ENCODE measurements at places on chromosomes 3 and 15.

DNA sequence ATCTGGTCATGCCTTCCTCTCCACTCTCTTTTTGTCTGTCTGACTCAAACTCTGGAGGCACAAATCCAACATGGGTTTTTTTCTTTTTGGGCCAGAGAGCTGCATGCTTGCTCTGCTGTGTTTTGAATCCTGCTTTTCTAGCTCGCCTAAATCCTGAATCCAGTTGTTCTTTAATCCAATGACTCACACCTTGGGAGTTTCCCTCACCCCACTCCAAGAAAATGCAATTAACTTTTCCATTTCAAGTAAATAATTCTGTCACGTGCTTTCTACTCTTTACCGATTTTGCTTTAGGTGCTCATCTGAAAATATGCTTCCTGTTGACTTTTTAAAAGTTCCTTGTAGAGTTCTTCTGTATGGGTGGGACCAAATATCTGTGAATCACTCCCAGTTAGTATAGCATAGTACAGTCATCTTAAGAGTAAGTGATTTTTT is 47.6 kb downstream of the SLMAP start:
- DNase-seq: peak; percentile 88

GRCh38 chr3:39327746-39328349 is 1.7 kb upstream of the CCR8 start:
- DNase-seq: no peak

DNA sequence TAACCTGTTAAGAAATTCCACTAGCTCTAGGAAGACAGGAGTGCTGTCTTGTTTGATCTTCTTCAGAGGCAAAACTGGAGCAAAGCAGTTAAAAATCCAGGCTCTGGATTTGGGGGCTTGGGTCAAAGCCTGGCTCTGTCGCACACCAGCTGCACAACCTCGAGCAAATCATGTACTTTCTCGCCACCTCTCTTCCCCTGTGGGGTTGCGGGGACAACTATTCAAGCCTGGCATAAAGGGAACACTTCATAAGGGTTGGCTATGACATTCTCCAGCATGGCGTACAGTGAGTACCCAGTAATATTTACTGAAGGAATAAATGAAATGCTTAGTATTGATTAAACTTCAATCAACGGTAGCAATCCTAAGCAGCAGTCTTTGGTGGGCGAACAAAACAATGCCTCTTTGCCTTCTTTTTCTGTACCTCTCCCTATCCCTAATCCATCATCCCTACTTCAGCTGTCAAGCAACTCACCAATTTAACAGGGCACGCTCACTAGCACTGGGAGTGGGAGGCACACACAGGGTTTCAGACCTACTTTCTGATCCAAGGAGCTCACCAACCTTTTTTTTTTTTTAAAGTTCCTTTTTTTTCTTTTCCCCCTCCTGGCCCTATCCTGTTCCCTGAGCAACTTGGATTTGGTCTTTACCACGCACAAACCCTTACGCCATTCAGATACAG is 33.0 kb downstream of the GNB5 start:
- DNase-seq: no peak

DNA sequence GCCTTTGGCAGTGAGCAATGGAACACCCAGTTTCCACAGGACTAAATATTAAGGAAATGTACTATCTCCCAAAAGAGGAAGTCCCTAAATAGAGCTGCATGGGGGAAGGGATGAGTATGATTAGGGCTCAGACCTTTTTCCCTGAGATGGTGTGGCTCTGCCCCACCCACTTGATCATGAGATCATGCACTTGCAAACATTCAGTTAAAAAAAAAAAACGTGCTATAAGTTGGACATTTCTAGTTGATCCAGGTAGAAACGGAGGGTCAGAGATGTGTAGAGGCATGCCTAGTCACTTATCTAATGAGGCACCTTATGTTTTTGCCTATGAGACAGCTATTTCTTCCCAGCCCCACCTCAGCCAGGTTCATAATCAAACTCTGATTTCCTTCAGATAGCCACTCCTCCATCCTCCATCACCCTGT is 24.5 kb upstream of the SSR3 start:
- no peak for DNase-seq

GRCh38 chr3:186932281-186933181 is 2.2 kb downstream of the ST6GAL1 start:
- DNase-seq: no peak

GRCh38 chr3:148366743-148367410 is 330.8 kb upstream of the AGTR1 start:
- DNase-seq: no peak

DNA sequence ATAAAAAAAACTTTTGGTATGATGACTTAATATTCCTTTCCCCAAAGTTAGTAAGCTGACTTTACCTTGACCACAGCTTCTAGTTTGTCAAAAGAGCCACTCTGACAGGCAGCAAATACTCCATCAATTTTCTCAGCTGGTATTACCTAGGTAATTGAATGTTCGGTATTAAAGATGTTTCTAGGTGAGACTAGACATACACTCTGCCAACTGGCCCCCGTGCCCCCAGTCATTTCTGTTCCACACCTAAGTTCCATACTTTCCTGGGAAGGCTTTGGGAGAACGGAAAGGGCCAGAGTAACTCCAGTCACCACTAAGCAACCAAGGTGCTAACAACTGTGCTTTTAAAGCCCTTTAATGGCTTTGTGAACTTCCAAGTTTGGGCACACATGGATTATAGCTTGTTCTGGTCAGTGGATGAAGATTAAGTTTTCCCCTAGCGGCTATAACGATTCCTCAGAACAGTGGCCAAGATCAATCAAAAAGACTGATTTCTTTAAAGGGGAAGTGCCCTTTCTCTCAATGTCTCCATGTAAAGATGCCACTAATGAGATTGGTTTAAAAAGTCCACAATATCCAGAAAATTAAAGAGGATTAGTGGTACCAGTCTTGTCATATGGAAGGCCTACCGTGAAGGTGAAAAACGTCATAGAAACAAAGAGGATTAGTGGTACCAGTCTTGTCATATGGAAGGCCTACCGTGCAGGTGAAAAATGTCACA is 7.0 kb downstream of the EIF4A2 start:
- DNase-seq: peak; percentile 54

DNA sequence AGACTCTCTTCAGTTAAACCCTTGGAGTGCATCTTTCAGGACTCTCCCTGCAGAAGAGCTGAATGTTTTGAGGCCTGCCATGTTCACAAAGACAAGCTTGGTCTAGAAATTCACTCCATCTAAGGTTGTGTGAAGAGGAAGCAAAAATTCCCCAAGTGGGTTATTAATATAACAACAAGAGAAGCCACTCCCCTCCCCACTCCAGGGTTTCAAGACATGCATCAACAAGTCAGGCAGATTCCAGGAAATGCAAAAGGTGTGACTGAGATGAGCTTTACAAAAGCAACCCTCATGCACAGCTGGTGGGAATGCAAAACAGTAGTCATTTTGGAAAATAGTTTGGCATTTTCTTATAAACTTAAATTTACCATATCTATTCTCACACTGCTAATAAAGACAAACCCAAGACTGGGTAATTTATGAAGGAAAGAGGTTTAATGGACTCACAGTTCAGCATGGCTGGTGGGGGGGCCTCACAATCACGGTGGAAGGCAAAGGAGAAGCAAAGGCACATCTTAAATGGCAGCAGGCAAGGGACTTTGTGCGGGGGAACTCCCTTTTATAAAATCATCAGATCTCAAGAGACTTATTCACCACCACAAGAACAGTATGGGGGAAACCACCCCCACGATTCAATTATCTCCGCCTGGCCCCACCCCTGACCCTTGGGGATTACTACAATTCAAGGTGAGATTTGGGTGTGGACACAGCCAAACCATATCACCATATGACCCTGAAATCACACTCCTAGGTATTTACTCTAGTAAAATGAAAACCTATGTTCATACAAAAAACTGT is 31.3 kb downstream of the TARS3 start:
- no peak for DNase-seq

DNA sequence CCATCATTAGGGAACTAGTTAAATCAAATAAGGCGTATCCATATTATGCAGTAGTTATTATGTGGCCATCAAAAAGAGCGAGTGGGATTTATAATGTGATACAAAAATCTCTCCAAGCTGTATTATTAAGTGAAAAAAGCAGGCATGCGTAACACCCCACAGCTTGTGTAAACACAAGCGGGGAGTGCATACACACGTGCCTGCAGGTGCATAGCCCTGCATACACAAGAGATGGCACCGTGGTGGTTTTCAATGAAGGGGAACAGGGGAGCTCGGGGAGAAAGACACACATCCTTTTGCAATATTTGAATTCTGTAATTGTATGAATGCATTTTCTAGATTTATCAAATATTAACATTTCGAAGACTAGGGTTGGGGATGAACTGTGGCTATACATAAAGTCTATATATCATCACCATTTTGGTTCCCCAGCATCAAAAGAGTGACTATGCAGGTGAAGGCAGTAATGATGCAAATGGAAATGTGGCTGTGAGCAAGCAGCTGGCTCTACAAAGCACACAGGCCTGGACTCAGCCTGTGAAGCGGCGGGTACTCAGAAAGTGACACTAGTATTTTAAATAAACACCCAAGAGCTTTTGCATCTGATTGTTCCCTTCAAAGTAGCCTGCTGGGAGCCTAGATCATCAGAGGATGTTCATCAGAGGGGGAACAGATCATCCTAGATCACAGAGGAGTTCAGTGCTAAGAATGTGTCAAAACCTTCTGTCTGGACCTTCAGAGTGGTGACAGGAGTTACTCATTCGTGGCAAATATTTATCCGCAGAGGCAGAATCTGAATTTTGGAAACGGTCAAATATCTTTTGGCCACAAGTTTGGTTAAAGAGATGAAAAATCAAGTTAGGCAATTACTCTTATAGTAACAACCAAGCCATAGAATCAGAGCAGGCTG is 9.4 kb upstream of the KIF7 start:
- no peak for DNase-seq

DNA sequence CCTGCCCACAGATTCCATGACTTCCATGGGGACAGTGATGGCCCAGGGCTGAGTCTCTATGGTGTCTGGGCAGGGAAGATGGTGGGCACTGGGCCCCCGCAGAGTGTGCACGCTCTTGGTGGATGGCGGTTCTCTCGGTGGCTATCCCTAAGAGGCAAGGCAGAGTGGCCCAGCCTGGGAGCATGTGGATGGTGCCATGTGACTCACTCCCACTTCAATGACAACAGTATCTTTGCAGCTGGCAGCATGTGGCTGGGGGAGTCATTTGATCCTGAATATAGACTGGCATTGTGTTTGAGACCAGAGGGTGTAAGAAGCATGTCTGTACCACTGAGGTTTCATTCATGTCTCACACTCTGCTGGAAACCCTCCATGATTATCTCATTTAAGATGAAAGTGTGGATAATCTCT is 101.2 kb downstream of the CORO2B start:
- DNase-seq: no peak

- no peak for DNase-seq
Measured at GRCh38 chr3:152430223-152431002, 161.7 kb downstream of the MBNL1 start.

DNA sequence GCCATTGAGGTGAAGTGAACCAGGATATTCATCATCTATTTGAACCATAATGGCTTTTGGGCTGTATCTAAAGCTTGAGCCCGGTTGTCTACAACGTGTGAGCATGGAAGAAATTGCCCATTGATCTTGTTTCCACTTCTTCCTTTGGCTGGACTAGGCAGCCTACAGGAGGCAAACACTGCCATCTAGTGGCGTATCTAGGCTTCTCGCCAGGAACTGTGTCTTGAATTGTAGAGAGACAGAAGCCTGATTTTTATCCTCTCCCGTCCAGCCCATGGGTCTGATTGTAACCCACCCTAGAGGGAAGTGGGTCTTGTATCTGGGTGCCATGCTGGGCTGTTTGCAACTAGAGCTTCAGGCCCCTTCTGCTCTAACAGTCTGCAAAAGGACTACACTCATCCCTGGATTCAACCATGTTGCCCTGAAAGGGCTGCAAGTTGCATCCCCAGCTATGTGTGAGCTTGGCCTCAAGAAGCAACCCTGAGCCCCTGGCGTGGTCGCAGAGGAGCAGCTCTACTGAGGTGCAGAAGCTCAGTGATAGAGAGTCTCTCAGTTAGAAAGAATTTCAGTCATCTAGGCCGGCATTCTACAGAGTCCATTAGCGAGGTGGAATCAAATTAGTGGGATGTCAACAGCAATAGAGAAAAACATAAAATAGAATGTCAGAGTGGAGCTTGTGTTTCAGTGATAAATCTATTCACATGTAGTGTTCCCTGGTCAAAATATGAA is 170.2 kb upstream of the UMPS start:
- peak; percentile 53 for DNase-seq

DNA sequence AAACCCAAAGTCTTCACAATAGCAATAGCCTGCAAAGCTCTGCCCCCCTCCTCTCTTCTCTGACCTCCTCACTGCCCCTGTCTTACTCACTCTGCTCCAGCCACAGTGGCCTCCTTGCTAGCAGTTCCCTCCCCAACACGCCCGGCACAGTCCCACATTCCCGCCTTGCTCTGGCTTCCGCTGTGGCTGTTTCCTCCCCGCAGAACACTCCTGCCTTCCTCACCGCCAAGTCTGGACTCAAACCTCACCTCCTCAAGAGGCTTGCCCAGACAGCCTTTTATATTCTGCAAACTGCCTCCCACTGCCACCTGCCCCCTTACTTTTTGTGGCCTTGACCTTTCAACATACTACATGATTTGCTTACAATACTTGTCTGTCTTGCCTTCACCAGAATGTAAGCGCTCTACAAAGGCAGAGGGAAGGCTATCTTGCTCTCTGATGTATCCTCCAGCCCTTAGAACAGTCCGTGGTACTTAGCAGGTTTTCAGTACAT is 406 bp upstream of the MPI start:
- no peak for DNase-seq

DNA sequence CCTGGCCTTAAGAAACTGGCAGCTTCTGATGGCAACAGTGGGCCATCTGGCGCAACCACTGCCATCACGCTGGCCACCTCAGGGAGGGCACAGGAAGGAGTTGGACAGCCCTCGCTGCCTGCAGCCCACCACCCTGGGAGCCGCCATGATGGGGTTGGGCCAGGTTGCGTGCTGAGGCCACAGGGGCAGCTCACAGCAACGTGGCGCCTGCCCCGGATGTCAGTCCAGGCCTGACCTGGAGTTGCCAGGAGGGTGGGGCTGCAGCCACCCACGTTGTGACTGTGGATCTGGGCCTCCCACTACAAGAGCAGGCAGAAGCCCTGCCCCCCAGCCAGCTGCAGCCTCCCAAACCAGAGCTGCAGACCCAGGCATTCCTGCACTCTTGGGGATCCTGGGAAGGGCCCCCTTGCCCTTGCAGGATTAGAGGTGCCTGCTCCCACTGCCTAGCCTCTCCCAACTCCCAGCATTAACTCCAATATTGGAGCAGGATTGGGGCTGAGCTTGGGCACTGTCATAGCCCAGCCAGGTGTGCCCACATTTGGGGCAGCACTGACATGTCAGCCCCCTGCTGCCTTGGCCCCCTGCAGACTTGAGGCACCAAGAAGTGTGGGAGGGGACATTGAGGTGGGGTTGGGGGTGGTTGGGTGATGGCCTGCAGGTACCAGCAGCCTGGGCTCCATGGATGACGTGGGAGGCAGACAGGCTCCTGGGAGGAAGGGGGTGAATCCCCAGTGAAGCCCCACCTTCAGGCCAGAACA is 468.9 kb upstream of the CCDC54 start:
- no peak for DNase-seq

Measured in RCC 7860 (cell line).